Smooth muscle cell of the pulmonary artery (primary cell): ENCODE measurements at places on chromosomes 5 and 9. TPM values are rescaled to one million over a fixed set of nuclear protein-coding genes. Genes with fewer than 3 reads are reported as not detected.

NMUR2 gene
- not detected in 2 replicates for total RNA-seq

TNFSF15 gene
- total RNA-seq = 0.03 and 13.4 TPM in 2 replicates

ANKRD18B gene
- 0.46 and 1.3 TPM in 2 replicates for total RNA-seq

CHSY3 gene
- total RNA-seq = 22.8 and 41.9 TPM in 2 replicates

MAN1B1 gene
- 153 and 203 TPM in 2 replicates for total RNA-seq

OR1Q1 gene
- total RNA-seq = 0.59 TPM in 1 of 2 replicates, not detected in the other

INIP gene
- total RNA-seq = 13.1 and 17.2 TPM in 2 replicates

PRKACG gene
- total RNA-seq = not detected in 2 replicates

RABEPK gene
- total RNA-seq = 25.7 and 29.9 TPM in 2 replicates

CAMK2A gene
- total RNA-seq = 0.10 and 0.46 TPM in 2 replicates

IFNK gene
- not detected in 2 replicates for total RNA-seq

NUTM2G gene
- not detected in 2 replicates for total RNA-seq

CDO1 gene
- total RNA-seq = 10.9 and 12.5 TPM in 2 replicates

SET gene
- total RNA-seq = 240 and 280 TPM in 2 replicates

HACD4 gene
- total RNA-seq = 2.0 and 5.0 TPM in 2 replicates

ALG2 gene
- 42.0 and 45.8 TPM in 2 replicates for total RNA-seq

C9orf57 gene
- not detected in 2 replicates for total RNA-seq

C9orf153 gene
- 0.98 and 0.99 TPM in 2 replicates for total RNA-seq

ROR2 gene
- total RNA-seq = 2.0 TPM in 1 of 2 replicates, not detected in the other

CD180 gene
- not detected in 2 replicates for total RNA-seq

CD74 gene
- total RNA-seq = 1.3 and 3.9 TPM in 2 replicates

OBP2B gene
- total RNA-seq = not detected in 2 replicates

FREM1 gene
- total RNA-seq = 0.39 TPM in 1 of 2 replicates, not detected in the other

GPR151 gene
- total RNA-seq = not detected in 2 replicates

PTGR1 gene
- 60.3 and 67.4 TPM in 2 replicates for total RNA-seq

MEGF10 gene
- under 0.01 and 3.0 TPM in 2 replicates for total RNA-seq

PCDHA2 gene
- 0.03 and 0.07 TPM in 2 replicates for total RNA-seq

GRXCR2 gene
- not detected in 2 replicates for total RNA-seq

COL5A1 gene
- total RNA-seq = 659 and 898 TPM in 2 replicates

SLC6A18 gene
- total RNA-seq = not detected in 2 replicates

HARS2 gene
- 23.7 and 28.0 TPM in 2 replicates for total RNA-seq

PRLR gene
- total RNA-seq = 0.07 and 0.10 TPM in 2 replicates

OR1L8 gene
- not detected in 2 replicates for total RNA-seq

MYMK gene
- total RNA-seq = not detected in 2 replicates

MEGF9 gene
- total RNA-seq = 15.8 and 23.2 TPM in 2 replicates

SLIT3 gene
- 69.2 and 206 TPM in 2 replicates for total RNA-seq

SPRY4 gene
- 13.2 and 14.6 TPM in 2 replicates for total RNA-seq

ZNF782 gene
- 2.8 and 3.1 TPM in 2 replicates for total RNA-seq

IL5 gene
- total RNA-seq = not detected in 2 replicates

SPATA31E1 gene
- not detected in 2 replicates for total RNA-seq

HMGXB3 gene
- 46.5 and 50.7 TPM in 2 replicates for total RNA-seq
